AG09319 (cell line): ENCODE measurements at places on chromosomes 2 and 18.

DNA sequence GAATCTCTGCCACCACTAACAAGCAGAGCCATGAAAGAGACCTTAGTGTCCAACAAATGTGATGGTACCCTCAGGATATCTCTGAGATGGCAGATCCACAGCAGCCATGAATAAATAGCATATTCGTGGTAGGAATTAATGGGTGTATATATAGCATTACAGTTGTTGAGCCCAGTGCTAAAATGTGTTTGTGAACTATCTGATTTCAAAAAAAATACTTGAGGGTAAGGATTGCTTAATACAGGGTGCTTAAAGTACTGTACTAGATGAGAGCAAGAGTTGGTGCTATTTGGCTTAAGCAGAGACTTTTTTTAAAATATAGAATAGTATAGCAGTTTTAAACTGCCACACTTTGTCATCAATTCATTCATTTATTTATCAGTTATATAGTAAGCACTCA is 101.5 kb upstream of the GALNT5 start:
- no peak for DNase-seq

- DNase-seq, result no peak
Observed at GRCh38 chr2:40879305-40879704, 427.4 kb upstream of the SLC8A1 start.

GRCh38 chr2:12759248-12759647 is 42.5 kb downstream of the TRIB2 start:
- DNase-seq, result peak; percentile 72

GRCh38 chr2:89837962-89838625 is 1146.6 kb downstream of the RPIA start:
- DNase-seq, result no peak

DNA sequence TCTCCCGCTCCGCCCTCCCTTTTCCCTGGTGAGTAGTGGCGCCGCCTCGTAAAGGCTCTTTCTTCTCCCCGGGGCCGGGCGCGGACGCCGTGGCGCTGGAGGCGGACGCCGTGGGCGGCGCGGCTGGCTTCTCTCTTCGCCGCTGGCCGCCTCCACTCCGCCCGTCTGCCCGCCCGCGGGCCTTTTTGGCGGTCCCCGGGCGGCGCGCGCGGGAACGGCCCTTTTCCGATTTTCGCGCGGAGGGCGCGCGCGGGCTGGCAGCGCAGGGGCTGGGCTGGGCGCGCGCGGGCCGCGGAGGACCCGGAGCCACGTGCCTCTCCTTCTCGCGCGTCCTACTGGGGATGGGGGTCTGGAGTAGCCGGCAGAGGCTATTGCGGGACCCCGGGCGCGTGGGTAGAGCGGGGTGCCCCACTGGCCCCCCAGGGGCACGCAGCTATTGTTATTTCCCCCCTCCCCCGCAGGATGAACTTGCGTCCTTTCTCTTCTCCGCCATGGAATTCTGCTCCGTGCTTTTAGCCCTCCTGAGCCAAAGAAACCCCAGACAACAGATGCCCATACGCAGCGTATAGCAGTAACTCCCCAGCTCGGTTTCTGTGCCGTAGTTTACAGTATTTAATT is 472 bp downstream of the SLC20A1 start:
- no peak for DNase-seq
